ENCODE measurements at places on chromosomes 6 and 20.

GRCh38 chr6:38587766-38588362 is 51.9 kb downstream of the BTBD9 start:
- no peak for DNase-seq

- DNase-seq, result no peak
Measured at GRCh38 chr20:8913456-8913855, 155.4 kb upstream of the PLCB4 start.

- DNase-seq, result no peak
Measured at GRCh38 chr20:60899320-60899719, 352.7 kb upstream of the CDH4 start.

GRCh38 chr6:27334141-27334540 is 22.1 kb upstream of the POM121L2 start:
- DNase-seq, result no peak

DNA sequence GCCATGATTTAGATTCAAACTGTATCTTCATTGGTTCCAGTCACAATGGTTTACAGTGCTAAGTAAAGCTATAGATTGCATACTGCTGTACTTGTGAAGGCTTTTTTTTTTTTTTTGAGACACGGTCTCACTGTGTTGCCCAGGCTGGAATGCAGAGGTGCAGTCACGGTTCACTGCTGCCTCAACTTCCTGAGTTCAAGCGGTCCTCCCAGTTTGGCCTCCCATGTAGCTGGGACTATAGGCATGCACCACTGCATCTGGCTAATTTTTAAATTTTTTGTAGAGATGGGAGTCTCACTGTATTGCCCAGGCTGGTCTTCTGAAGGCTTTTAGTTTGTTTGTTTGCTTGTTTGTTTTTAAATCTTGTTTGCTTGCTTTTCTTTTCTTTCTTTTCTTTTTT is 24.9 kb downstream of the ITCH start:
- no peak for DNase-seq

DNA sequence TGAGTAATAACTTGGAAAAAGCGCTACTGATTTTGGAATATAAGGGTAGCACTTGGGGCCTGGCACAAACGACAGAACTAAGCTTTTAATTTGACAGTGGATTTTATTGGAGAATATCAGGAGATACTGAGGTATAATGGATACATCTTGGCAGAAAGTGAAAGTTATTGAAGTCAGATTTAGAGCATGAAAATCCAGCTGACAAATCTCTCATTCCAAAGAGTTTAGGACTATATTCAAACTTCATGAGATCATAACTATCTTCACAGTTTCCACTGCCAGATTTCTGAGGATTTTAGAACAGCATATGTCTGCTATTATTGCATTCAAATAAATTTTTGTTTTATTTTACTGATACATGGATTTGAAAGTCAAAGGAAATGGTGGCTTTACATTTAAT is 132.3 kb upstream of the THEMIS start:
- DNase-seq, result no peak

DNA sequence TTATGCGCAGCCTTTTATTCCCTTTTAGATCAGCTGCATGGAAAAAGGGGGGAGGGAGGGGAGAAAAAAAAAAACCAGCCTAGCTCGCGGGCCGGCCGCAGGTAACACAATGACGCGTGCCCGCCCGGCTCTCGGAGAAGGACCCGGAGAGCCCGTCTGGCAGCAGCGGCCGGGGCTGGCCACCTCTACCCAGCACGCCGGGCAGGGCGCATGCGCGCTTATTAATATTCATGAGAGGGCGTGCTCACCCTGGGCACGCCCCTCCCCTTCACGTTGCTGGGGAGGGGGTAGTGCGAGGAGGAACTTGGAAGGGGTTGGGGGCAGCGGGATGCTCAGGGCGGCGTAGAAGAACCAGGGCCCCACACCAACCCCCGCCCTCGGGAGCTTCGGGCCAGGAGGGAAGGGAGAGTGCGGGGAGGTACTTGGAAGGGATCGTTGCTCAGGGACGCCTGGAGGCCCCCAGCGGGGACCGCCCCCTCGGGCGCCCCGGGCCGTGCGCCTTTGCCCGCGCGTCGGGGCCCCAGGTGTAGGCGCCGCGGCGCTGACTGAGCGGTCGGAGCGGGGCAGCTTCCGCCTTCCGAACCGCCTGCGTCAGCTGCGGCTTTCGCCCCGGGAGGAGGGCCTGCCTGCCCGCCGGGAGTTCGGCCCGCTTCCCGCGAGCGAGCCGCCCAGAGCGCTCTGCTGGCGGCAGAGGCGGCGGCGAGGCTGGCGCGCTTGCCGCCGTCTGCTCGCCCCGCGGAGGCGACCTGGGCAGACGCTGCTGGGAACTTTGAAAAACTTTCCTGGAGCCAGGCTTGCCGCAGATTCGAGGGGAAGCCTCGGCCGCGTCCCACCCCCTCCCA is at the start of gene JAG1:
JAG1 (minus strand) TSS at position 158 of the 842 bp plus-strand sequence. CDS start 469 bp downstream, outside the sequence.
- DNase-seq, result peak; percentile 94

DNA sequence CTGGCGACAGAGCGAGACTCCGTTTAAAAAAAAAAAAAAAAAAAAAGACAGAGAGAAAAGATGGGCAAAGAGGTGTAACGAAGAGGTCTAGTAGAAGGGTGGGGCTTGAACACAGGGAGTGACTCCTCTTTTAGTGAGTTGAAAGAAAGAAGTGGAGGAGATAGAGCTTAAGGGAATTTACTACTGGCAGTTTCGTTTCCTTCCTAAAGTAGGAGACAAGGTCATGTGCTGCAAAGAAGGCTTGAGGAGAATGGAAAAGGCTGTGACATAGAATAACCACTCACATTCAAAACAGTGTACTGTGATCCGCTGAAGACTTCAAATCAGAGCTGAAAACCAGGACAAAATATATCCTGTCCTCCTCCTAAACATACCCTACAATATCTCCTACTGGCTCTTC is 63.8 kb upstream of the EIF2S2 start:
- DNase-seq, result no peak

DNA sequence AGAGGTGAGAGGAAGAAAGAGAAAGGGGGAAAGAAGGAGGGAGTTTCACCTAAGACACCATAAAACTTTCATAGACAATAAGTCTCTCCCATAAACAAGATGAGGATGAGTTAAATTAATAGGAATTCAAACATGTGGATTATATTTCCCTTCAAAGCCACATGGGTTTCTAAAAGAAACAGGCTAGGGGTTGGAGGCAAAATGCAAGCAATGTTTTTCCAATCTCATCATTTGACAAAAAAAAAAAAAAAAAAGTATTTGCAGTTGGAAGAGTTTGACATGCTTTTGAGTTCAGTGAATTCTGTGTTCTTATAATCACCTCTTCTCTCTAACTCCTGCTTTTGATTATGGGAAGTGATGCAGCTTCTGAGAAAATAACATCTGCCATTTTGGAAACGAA is 286.5 kb upstream of the PRND start:
- peak; percentile 6 for DNase-seq

DNA sequence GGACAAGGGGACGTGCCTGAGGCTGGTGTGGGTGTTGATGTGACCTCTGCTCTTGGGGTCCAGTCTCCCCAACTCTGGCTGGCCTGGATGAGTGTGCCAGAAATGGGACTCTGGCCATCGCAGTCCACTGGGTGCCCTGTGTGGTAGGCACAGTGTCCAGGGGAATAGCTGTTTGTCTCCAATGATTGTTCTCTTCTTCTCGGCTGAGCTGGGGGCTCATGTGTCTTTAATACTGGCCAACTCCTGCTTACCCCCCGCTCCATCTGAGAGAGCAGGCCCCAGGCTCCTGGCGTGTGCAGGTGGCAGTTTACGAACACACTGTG is 45.0 kb downstream of the RBM38 start:
- no peak for DNase-seq

- no peak for DNase-seq
Measured at GRCh38 chr6:143675382-143675900, 2.3 kb upstream of the PHACTR2 start.

DNA sequence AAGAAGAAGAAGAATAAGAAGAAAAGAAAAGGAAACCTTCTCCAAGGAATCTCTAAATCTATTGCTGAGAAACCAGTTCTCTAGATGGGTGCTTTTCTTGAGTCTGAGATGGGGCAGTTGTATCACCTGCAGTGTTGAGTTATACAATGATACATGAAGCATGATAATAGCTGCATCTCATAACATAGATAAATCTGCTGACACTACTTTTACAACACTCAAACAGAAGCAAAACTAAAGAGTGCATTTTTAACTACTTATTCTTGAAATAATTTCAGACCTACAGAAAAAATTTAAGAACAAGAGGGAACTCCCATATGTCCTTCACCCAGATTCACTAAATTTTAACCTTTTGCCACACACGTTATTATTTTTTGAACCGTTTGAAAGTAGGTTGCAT is 70.3 kb downstream of the SYNJ2 start:
- DNase-seq, result no peak

DNA sequence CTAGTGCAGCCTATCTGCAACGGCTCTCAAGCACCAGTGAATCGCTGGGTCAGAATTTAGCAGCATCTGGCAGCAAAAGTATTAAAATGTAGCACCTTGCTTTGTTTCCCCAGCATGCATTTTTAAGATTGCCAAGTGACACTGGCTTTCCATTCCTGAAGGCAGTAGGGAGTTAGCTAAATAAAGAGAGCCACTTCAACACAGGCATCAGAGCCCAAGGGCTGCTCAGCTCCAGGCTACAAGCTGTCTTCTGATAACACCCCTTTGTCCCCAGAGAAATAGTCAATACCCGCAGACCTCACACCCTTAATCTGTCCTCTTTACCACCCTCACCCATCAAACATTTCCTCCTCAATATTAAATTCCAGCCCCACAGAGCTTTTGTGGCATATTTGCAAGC is 19.7 kb upstream of the MDFI start:
- no peak for DNase-seq

- DNase-seq, result no peak
Measured at GRCh38 chr6:112300896-112301295, 46.2 kb upstream of the RFPL4B start.

- DNase-seq, result peak; percentile 36
Measured at GRCh38 chr20:48329676-48330664, 497.8 kb downstream of the PREX1 start.

DNA sequence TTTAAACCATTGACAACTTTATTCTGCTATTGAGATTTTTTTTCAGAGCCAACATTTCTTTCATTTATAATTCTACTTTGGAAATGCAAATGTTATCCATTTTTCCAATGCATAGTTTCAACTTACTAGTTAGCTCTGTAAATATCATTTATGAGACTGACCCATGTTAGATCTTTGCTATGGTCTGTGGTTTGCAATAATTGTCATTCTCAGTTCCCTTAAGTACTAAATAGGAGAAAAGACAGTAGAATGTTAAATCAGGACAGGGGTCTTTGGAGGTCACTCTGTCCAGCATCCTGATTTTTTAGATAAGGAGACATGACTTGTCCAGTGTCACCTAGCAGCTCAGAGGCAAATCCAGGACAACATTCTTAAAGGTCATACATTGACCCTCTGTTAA is 522.2 kb upstream of the FLRT3 start:
- no peak for DNase-seq

All from fibroblast of the aortic adventitia (primary cell).